Trophoblast cell (in vitro differentiated cells and primary cell): ENCODE measurements at places on chromosomes 11 and 22.

GRCh38 chr11:10693509-10694081 lies at the start of gene IRAG1:
IRAG1 (minus strand) TSS chr11:10693755; CDS start chr11:10693602, 153 bp downstream.
- no peaks in the 10 kb centered on the region for H3K27me3 ChIP-seq
- H3K27ac ChIP-seq = no peak within 1 kb of the TSS
- H3K4me3 ChIP-seq = no peak within 1 kb of the TSS
- peaks cover 1% of the 10 kb centered on the region for H3K4me1 ChIP-seq

- no peak overlapping the region for H3K27ac ChIP-seq
- no peaks in the 10 kb centered on the region for H3K4me1 ChIP-seq
- no peaks in the 10 kb centered on the region for H3K36me3 ChIP-seq
These were observed 47.2 kb downstream of the BUD13 start for GRCh38 chr11:116725434-116726221.

DNA sequence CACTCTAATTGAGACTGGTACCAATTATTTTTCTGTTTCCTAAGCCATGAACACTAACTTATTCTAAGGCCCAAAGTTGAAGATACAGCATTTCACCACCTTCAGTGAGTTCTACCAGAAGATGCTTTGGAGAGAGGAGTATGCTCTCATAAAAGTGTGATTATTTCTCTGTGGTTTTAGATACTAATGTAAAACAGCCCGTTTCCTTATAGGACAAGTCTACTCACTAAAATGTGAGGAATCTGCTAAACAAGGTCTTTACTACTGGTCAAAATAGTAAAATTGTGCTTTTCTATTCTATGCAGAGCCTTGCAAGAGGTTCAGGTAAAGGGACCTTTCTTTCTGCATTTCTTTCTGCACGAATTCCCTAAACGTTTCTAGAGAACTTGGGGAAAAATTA lies 2.4 kb downstream of the LGR4 start:
- H3K27me3 ChIP-seq = no peaks in the 10 kb centered on the region
- H3K36me3 ChIP-seq = no peaks in the 10 kb centered on the region

GRCh38 chr11:44596525-44597276 lies 31.2 kb downstream of the CD82 start:
- H3K4me3 ChIP-seq = no peak overlapping the region
- H3K4me1 ChIP-seq = peaks cover 8% of the 10 kb centered on the region
- H3K27ac ChIP-seq = no peak overlapping the region
- no peaks in the 10 kb centered on the region for H3K27me3 ChIP-seq
- no peak for DNase-seq

GRCh38 chr11:36167729-36168128 lies 121.5 kb downstream of the COMMD9 start:
- no peaks in the 10 kb centered on the region for H3K4me1 ChIP-seq
- DNase-seq = no peak
- H3K4me3 ChIP-seq = no peak overlapping the region
- H3K36me3 ChIP-seq = no peaks in the 10 kb centered on the region
- no peaks in the 10 kb centered on the region for H3K27me3 ChIP-seq

- no peak overlapping the region for H3K27ac ChIP-seq
- H3K27me3 ChIP-seq = no peaks in the 10 kb centered on the region
- no peaks in the 10 kb centered on the region for H3K36me3 ChIP-seq
- H3K4me1 ChIP-seq = peaks cover 4% of the 10 kb centered on the region
- H3K4me3 ChIP-seq = no peak overlapping the region
- DNase-seq = no peak
These were observed 4.6 kb upstream of the APOL4 start for GRCh38 chr22:36206255-36206654.

DNA sequence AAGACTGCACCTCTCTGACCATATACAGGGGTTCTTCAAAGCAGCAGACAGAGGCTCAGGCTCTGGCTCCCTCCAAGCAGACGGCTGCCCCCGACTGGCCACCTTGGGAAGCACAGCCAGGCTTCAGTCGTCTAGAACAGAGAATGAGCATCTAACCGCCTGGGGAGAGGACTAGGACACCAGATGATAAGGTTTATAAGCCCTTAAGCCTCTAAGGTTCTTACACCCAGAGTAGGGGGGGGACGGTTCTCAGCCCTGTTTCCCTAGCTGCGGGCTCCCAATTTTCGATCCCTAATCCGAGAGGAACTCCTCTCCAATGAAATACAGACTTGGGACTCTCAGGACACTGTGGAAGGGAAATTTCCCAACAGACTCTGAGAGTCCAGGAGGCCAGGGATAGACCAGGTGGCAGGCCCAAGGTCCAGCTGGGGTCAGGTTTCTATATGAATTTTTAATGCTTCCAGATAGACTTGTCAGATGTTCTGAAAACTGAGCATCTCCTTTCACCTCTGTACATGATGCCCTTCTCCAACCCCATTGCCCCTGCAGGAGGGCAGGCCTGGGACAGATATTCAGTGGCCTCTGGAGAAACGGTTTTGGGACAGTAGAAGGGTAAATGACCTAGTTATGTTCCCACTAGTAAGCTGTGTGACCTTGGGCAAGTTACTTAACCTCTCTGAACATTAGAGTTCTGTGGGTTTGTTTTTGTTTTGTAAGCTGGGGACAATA lies 20.2 kb downstream of the RTN4RL2 start:
- H3K36me3 ChIP-seq = no peaks in the 10 kb centered on the region
- peak; percentile 62 for DNase-seq
- no peak overlapping the region for H3K27ac ChIP-seq
- peaks cover 6% of the 10 kb centered on the region for H3K4me1 ChIP-seq
- H3K4me3 ChIP-seq = no peak overlapping the region
- peaks cover 43% of the 10 kb centered on the region for H3K27me3 ChIP-seq

- H3K27me3 ChIP-seq = no peaks in the 10 kb centered on the region
- H3K36me3 ChIP-seq = no peaks in the 10 kb centered on the region
- peaks cover 6% of the 10 kb centered on the region for H3K4me1 ChIP-seq
- no peak for DNase-seq
These were observed 29.4 kb upstream of the LYVE1 start for GRCh38 chr11:10597877-10598351.

GRCh38 chr11:279966-280705 lies 1.9 kb downstream of the NLRP6 start:
- H3K27me3 ChIP-seq = no peaks in the 10 kb centered on the region
- H3K27ac ChIP-seq = no peak overlapping the region
- H3K4me1 ChIP-seq = peaks cover 2% of the 10 kb centered on the region
- no peaks in the 10 kb centered on the region for H3K36me3 ChIP-seq
- no peak overlapping the region for H3K4me3 ChIP-seq

DNA sequence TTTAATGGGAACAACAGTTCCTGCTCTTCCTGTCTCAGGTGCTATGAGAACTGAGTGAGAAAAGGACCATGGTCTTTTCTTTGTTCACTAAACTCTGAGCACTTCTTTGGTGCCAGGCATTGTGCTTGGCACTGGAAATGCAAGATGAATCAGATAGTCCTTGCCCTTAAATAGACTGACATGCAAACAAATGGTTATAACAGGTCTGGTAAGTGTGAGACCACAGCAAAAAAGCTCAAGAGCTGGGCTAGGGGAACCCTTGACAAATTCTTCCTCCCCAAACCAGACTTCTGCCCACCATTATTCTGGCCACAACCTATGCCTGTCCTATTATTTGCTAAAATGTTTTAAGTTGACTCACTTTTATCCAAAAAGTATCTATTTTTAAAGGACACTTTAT lies 5.1 kb downstream of the SLC43A3 start:
- no peak overlapping the region for H3K4me3 ChIP-seq
- H3K27me3 ChIP-seq = no peaks in the 10 kb centered on the region
- peaks cover 3% of the 10 kb centered on the region for H3K36me3 ChIP-seq
- peaks cover 5% of the 10 kb centered on the region for H3K4me1 ChIP-seq
- no peak overlapping the region for H3K27ac ChIP-seq

DNA sequence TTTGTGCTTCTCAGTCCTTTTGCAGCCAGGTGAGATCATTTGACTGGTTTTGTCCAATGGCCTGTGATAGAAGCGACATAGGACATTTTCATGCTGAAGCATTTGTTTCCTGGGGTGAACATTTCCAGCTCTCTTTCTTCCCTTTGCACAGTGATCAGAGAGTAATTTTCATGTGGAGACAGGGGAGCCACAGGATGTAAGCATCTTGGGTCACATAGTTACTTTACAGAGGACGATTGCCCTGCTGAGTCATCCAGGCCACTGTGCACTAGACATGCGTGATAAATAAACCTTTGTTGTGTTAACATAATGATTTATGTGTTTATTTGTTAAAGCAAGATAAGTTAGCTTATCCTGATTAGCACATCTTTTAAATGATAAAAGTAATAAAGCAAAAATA lies 263.5 kb upstream of the CCDC179 start:
- no peaks in the 10 kb centered on the region for H3K27me3 ChIP-seq
- no peaks in the 10 kb centered on the region for H3K36me3 ChIP-seq
- no peak for DNase-seq
- H3K27ac ChIP-seq = no peak overlapping the region
- no peaks in the 10 kb centered on the region for H3K4me1 ChIP-seq

GRCh38 chr11:65279741-65280440 lies 18.1 kb downstream of the POLA2 start:
- H3K4me1 ChIP-seq = peaks cover 20% of the 10 kb centered on the region
- peaks cover 35% of the 10 kb centered on the region for H3K36me3 ChIP-seq
- no peak overlapping the region for H3K4me3 ChIP-seq
- peak; percentile 32 for DNase-seq

DNA sequence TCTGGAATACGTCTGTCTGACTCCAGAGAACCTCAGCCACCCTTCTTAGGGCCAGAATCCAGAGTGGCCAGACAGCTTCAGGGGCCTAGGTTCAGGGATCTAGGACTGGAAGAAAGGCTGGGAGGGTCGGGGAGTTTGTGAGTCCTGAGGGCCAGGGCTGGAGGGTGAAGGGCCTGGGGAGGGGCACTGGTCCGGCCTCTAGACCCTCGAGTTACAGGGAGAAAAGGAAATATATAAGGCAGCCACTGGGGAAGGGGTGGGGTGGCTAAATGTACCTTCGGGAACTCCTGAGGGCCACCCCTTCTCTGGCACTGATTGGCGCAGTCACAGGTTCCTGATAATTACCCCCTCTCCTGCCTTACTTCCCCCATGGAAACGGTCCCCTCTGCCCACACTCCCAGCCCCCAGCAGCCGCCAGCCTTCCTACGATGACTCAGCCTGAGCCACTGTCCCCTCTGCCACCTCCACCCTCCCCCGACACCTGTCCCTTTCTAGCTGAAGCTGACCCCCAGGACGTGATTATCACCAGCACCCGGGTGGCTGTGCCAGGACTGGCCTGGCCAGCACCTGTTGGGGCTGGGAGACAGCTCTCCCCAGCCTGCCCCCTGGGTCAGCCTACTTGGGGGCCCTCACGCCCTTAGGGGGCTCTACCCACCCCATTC lies 26.4 kb downstream of the MB start:
- no peak overlapping the region for H3K27ac ChIP-seq
- no peak for DNase-seq
- no peaks in the 10 kb centered on the region for H3K36me3 ChIP-seq

GRCh38 chr11:44978961-44979331 lies 28.3 kb upstream of the TP53I11 start:
- no peaks in the 10 kb centered on the region for H3K27me3 ChIP-seq
- H3K27ac ChIP-seq = no peak overlapping the region
- H3K36me3 ChIP-seq = no peaks in the 10 kb centered on the region
- H3K4me1 ChIP-seq = peaks cover 11% of the 10 kb centered on the region
- H3K4me3 ChIP-seq = no peak overlapping the region
- no peak for DNase-seq

- H3K27ac ChIP-seq = no peak overlapping the region
- no peaks in the 10 kb centered on the region for H3K4me1 ChIP-seq
- no peak overlapping the region for H3K4me3 ChIP-seq
- no peak for DNase-seq
- no peaks in the 10 kb centered on the region for H3K27me3 ChIP-seq
- no peaks in the 10 kb centered on the region for H3K36me3 ChIP-seq
These were observed 43.9 kb downstream of the NFAM1 start for GRCh38 chr22:42388130-42388797.

DNA sequence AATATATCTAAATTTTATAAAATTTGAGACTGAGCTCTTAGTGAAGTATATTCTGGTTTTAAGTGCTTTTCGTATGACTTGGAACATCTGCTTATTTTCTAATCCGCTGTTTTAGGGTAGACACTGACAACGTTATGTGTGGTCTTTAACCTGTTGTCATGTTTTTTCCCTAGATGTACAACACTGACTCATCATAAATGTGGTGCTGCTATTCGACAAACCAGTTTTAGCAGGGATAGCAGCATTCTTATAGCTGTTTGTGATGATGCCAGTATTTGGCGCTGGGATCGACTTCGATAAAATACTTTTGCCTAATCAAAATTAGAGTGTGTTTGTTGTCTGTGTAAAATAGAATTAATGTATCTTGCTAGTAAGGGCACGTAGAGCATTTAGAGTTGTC lies 23.8 kb upstream of the HIKESHI start:
- DNase-seq = peak; percentile 18
- H3K36me3 ChIP-seq = peaks cover 4% of the 10 kb centered on the region
- H3K4me1 ChIP-seq = peaks cover 3% of the 10 kb centered on the region
- H3K4me3 ChIP-seq = no peak overlapping the region

DNA sequence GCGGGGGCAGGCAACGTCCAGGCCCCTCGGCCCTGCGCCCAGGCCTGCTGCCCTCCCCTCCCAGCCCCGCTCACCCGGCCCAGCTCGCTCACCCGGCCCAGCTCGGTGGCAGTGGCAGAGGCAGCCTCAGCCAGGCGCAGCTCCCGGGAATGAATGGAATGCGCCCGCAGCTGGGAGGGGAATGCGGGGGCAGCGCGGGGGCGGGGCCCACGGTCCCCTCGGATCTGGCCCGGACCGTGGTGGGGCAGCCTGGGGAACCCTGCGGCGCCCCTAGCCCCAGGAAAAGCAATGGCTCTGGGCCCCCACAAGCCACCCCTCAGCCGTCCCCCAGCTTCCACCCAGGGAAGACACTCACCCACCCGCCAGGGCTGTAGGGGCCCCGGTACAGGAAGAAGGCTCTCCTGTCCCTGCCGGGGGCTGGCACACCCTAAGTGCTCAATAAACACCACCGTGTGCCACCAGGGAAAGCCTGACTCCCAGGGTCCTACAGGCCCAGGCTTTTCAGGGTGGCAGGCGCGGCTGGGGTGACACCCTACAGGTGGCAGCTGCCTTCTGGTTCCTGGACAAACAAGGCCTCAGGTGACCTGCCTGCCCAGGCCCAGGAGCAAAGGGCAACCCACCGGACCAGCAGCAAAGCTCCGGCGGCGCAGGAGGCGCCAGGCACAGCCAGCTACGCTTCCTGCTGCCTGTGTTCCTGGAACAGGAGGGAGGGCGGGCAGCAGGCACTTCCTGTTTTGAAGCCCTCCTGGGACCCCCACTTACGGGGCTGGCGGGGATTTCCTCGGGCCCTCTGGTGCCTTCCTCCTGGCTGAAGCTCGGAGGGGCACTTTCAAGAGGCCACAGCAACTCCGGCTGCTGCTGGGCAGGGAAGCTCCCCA lies 13.8 kb downstream of the PLXNB2 start:
- peak; percentile 89 for DNase-seq
- H3K4me3 ChIP-seq = no peak overlapping the region
- peaks cover 33% of the 10 kb centered on the region for H3K36me3 ChIP-seq

DNA sequence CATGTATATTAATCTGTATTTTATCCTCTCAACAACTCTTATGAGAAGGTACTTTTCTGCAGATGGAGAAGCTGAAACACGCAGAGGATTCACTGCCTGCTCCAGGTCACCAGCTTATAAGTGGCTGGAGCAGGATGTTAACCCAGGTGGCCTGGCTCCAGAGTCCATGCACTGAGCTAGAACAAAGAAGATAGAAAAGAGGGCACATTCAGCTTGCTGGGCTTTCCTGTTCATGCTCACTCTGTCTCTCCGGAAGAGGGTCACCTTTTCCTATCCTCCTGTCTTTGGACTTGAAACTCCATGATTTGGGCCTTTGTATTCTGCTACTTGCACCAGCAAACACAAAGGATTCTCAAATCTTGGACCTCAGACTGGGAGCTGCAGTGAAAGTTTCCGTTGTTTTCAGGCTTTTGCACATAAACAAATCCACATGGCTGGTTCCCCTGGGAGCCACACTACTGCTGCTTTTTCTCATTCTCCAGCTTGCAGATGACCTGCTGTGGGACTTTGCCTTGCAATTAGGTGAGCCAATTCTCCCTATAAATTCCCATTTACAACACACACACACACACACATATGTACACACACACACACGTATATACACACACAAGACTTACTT lies 117.3 kb upstream of the GRK3 start:
- no peak for DNase-seq
- peaks cover 2% of the 10 kb centered on the region for H3K4me1 ChIP-seq
- H3K27ac ChIP-seq = no peak overlapping the region
- H3K4me3 ChIP-seq = no peak overlapping the region
- H3K27me3 ChIP-seq = no peaks in the 10 kb centered on the region
